ENCODE measurements at places on chromosomes 3 and 15.

DNA sequence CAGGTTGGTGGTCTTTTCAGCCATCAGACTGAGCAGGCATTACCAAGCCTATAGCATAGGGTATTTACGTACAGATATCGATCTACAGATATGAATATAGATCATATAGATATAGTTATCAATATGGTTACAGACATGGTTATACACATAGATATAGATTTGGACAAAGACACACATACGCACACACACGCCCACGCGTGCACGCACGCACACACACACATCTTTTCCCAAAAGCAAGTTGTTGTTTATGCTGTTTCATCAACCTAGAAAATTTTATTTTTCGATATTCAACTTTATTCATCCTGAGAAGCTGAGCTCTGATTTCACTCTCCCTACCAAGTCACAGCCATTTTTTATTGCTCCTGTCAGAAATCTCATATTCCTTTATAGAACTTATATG, 309.1 kb downstream of the NLGN1 start:
- no peak for DNase-seq

GRCh38 chr3:52210550-52211046, 12.6 kb downstream of the ALAS1 start:
- no peak for DNase-seq

- DNase-seq: no peak
Observed at GRCh38 chr3:122397201-122397600, 13.2 kb downstream of the FAM162A start.

GRCh38 chr3:147930232-147930807, 521.2 kb downstream of the ZIC1 start:
- no peak for DNase-seq

- no peak for DNase-seq
Observed at GRCh38 chr15:93495799-93496637, 407.0 kb upstream of the RGMA start.

DNA sequence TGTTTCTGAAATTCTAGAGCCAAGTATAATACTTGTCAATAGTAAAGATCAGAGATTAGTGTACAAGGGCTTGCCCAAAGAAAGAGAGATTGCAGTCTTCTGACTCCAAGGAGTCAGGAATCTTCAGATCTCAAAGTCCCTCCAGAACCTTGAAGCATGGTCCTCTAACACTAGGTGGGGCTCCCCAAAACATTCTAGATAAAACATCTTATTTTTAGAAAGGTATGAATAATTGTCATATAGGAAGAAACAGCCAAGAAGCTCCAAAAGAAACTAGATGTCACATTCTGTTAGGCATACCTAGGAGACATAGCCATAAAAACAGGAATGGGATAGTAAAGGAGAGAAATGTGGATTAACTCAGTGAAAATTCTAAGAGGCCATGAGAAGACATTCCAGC, 10.7 kb downstream of the MUC13 start:
- no peak for DNase-seq

- DNase-seq: no peak
Observed at GRCh38 chr3:69143612-69144011, 21.2 kb upstream of the LMOD3 start.

- DNase-seq: no peak
Observed at GRCh38 chr3:132554437-132554836, 42.6 kb upstream of the ACKR4 start.

DNA sequence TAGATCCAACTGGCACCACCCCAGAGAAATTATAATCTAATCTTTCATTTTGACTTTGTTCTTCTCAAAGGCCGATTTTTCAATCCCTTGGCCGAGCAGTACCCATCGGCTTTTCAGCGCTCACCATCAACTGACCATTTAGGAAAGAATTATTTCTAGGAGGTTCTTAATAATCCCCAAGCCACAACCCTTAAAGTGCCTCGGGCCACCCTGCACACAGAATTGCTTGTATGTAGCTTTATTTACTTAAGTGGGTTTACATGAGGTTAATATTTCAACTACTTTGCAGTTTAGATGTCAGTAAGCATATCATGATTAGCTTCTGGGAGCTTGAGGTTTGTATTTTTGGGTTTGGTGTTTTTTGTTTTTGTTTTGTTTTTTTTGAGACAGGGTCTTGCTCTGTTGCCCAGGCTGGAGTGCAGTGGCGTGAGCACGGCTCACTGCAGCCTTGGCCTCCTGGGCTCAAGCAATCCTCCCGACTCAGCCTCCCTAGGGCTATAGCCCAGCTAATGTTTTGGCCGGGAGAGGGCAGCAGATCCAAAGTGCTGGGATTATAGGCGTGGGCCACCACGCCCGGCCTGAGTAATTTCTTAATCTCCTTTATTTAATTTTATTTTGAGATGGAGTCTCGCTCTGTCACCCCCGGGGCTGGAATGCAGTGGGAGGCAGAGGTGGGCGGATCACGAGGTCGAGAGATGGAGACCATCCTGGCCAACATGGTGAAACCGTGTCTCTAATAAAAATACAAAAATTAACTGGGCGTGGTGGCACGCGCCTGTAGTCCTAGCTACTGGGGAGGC, 801 bp upstream of the CDAN1 start:
- DNase-seq: no peak

- DNase-seq: no peak
Observed at GRCh38 chr3:133187870-133188379, 149.7 kb downstream of the TMEM108 start.

DNA sequence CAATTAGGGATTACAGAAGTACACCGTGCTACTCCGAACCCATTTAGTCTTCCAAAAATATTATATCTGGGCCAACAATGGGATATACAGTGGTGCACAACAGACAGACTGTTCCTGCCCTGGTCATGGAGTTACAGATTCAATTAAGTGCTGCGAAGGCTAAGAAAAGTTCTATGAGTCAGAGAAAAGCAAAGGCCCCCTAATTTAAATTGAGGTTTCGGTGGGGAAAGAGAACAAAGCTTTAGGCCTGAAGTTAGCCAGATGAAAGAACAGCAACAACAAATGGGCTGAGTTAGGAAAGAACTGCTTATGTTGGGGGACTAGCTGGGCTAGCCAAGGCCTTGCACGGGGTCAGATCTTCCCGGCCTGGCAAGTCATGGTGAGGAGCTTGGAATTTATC, 131.8 kb downstream of the MDFIC2 start:
- DNase-seq: no peak

- no peak for DNase-seq
Observed at GRCh38 chr15:93102211-93102610, 13.2 kb upstream of the RGMA start.

DNA sequence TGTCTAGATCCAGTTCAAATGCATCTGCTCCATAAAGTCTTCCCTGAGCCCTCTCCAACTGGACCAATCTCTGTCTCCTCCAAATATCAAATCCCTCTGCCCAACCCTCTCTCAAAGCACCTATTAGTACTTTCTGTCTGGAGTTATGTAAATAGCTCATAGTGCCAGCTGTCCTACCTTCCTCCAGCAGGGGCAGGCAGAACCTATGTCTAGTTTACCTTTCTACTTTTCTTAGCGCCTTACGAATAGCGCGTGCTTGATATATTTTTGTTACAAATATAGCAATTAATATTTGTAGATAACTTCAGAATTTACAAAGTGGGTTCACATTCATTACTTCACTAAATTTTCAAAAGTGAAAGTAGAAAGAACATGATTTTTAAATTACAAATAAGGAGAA, 14.0 kb upstream of the CCDC80 start:
- no peak for DNase-seq

DNA sequence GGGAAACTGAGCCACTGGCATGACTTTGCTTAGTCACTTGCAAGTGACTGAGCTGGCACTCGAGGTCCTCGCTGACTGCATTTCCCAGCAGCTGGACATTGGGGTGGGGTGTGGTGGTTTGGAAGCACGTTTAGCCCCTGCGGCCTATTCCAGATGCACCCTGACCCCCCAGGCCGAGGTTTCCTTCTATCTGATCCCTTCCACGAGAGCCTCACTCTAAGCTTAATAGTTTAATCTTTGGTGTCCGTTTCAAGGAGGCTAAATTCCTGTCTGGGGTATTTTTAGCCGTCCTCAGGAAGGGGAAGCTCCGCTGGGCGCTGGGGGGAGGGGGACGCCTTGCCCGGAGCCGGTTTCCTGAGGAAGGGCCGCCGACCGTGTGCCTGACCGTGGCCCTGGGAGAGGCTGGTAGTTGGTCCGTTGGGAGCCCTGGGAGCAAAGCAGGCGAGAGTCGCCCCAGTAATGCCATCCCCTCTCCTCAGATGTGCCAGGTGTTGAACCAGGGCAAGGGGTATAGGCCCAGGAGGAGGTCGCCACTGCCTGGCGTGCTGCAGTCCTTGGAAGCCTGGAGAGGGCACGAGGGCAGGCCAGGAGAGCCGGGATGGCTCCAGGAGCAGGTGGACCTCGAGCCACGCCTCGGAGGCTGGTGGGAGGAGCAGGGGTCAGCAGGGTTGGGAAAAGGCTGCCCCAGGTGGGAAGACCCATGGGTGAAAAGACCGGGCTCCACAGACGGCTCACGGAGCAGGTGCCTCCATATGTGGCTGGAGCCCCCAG, 37.2 kb downstream of the IDH2 start:
- DNase-seq: no peak

DNA sequence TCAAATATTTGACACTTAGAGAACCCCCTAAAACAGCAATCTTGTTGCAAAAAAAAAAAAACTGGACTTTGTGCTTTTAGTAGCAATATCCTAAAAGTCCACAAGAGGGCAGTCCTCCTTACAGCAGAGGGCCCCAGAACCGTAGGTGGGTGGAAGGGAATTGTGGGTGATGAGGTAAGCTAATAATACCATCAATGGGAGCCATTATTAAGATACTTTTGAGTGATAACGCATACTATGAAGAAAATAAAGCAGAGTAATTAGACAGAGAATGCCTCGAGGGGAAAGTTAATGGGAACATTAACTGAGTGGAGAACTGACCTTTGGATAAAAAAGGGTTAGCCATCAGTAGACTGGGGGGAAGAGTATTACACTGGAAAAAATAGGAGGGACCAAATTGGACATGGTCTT, 229.9 kb downstream of the THRB start:
- DNase-seq: no peak

GRCh38 chr3:43013743-43014155, 34.6 kb downstream of the GASK1A start:
- DNase-seq: no peak

DNA sequence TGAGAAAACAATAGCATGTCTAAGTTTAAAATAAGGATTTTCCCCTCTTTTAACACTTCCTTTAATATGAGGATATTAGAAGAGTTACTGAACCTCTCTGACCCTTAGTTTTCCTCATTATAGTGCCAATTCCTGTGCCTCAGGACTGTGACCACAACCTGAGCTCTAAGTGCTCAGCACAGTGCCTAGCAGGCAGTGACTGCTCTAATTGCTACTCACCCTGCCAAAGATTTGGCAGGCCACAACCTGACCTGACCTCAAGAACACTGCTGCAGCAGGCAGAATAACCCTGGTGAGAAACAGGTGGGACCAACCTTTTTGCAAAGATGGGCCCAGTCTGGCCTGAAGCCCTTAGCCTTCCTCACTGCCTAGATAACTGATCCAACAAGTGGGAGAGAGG, 35.7 kb downstream of the NBEAL2 start:
- DNase-seq: no peak

- DNase-seq: no peak
Observed at GRCh38 chr3:127688416-127689265, 15.9 kb downstream of the ABTB1 start.

GRCh38 chr3:163462446-163462845, 1615.8 kb downstream of the SI start:
- no peak for DNase-seq

GRCh38 chr3:187946163-187946691, 201.0 kb upstream of the BCL6 start:
- no peak for DNase-seq

DNA sequence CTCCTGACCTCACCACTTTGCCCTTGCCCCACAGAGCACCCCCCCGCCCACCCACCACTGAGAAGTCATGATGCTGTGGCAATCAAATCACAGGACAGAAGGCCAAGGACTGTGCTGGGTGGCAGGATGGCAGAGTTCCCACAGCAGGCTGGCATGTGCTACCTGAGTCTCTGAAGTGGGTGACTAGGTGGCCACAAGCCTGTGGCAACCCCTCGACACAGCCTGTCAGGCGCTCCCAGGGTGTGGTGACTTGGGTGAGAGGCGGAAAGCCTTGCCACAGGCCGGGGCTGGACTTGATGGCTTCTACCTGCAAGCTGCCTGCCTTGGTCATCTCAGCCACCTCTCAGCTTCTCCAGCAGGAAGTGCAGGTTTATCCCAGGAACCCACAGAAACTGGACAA, 15.6 kb upstream of the DUSP7 start:
- DNase-seq: no peak

GRCh38 chr3:65706776-65707568, 331.7 kb downstream of the MAGI1 start:
- DNase-seq: no peak

- DNase-seq: no peak
Observed at GRCh38 chr3:187291512-187292132, at the start of gene MASP1. Gene MASP1, minus strand, starts transcription at chr3:187291737. Its CDS starts 105 bp downstream, at chr3:187291632.

- DNase-seq: no peak
Observed at GRCh38 chr3:125144653-125145314, 67.8 kb downstream of the SLC12A8 start.

GRCh38 chr3:177889161-177889560, 647.1 kb upstream of the KCNMB2 start:
- DNase-seq: no peak

DNA sequence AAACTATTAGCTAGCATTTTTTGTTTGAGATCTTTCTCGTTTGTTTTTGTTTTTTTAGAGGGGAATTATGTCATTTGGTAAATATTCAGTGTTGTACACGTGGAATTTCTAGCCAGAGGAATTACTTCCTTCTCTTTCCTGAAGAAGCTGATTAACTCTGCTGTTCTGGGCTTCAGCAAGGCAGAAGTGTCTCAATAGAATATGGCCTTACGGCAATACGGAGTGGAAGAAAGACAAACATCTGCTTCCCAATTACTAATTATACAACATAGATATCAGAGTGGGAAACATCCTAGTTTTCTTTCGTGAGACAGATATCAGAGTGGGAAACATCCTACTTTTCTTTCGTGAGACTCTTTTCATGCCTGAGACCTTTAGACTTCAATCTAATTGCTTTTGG, 11.9 kb downstream of the P3H2 start:
- DNase-seq: no peak

- no peak for DNase-seq
Observed at GRCh38 chr3:12353796-12354525, 65.1 kb downstream of the PPARG start.

- no peak for DNase-seq
Observed at GRCh38 chr3:122475316-122475715, 39.4 kb downstream of the KPNA1 start.

- DNase-seq: no peak
Observed at GRCh38 chr3:51955175-51955892, at the start of gene GPR62. Gene GPR62, plus strand, starts transcription at chr3:51955381. Its CDS starts 272 bp downstream, at chr3:51955653.

DNA sequence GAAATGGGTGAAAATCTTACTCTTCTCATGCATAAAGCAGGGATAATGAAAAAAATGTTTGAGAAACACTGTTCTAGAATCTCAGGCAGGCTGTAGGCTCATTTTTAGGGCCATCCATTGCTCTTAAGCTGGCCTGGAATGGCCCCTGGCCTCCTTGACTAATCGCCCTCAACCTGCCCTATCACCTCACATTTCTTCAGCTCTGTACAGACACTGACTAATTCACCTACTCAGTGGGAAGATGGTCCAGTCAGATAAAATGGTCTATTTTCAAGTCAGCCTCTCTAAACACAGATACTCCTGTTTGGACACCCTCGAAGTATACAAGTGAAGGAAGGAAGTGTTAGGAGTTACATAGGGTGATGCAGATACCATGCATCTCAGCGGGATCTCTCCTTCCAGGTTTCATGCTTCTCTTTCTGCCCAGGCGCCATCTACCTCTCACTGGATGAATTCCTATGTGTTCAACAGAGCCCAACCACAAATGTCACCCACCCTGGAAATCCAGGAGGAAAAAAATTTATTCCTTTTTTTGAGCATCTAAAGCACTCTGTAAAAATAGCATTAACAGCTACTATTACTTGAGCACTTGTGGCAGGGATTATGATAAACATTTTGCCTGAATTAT, 12.1 kb downstream of the FMN1 start:
- DNase-seq: no peak
